Adrenal gland (tissue), 19 donors: ENCODE measurements at places on chromosomes 12 and 14. TPM values are rescaled to one million over a fixed set of nuclear protein-coding genes. Genes with fewer than 3 reads are reported as not detected.

DNA sequence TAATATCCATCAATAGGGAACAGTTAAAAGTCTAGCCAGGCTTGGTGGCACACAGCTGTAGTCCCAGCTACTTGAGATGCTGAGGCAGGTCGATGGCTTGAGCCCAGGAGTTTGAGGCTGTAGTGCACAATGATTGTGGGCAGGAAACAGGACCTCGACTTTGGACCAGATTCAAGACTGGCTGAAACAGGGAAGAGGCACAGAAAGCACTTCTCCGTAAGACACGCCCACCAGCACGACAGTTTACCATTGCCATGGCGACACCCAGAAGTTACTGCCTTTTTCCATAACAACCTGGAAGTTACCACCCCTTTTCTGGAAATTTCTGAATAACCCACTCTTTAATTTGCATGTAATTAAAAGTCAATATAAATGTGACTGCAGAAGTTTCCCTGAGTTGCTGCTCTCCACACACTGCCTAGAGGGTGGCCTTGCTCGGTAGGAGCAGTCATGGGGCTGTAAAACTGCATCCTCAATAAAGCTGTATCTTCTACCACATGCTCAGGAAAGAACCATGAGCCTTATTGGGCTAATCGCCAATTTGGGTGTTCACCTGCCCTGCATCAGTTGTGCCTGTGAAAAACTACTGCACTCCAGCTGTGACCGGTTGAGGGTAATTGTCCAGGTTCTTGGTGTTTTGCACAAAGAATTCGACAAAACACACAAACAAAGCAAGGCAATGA is 4.6 kb upstream of the LRRC23 start:
- DNase-seq: peak; percentile 44

BHLHE41 gene
- total RNA-seq: 22.2 TPM

HPD gene
- 4.7 TPM for total RNA-seq

- DNase-seq: peak; percentile 16
Measured at GRCh38 chr14:69291891-69292561, 32.1 kb downstream of the GALNT16 start.

GRCh38 chr12:1691123-1692007 is 495 bp downstream of the ADIPOR2 start:
- peak; percentile 43 for DNase-seq

DNA sequence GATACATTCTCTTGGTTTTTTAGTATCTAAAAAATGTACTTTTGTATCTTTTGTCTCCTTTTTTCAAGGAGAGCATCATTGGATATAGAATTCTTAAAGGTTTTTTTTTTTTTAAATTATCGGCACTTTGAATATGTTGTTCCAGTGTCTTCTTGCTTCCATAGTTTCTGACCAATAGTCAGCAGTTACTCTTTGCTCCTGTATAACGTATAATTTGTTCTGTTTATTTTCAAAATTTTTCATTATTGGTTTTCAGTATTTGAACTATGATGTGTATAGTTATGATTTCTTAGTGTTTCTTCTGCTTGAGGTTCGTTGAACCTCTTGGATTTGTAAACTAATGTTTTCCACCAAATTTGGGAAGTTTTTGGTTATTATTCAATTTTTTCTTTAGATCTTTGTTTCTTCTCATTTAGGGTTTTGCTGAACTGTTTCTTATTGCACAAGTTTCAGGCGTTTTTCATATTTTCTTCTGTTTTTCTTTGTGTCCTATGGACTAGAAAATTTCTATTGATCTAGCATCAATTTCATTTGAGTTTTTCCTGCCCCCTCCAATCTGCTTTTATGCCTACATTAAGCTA is 93.9 kb downstream of the PLBD1 start:
- DNase-seq: no peak

- DNase-seq: no peak
Measured at GRCh38 chr14:21575661-21576060, 4.2 kb downstream of the OR10G3 start.

DNA sequence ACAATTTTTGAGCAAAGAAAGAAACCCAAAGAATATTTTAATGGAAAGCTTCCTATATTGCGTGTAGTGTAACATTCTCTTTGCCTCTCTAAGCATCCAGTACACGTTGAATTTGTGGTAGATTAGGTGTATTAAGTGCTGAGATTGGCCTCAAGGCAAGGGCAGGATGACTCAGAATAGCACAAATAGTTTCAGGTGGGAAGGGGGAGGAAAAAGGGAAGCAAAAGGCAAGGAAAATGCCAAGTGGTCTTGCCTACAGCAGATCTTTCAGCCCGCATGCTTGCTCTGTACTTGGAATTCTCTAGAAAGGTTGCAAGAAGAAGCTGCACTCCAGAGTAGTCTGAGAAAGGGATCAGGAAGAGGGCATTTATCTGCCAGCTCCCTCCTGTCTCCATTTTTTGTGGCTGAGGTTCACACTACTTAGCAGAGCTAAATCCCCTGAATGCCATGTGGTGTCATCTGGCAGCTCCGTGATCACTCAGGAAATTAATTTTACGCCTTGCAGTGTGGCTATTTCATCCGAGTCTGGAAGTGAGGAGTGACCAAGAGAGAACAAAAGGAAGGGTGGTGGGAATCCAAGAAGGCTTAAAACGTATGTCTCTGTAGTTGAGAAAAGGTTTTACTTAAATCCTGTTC is 28.5 kb downstream of the CDKN1B start:
- no peak for DNase-seq

GRCh38 chr12:66775871-66776270 is 97.0 kb upstream of the GRIP1 start:
- no peak for DNase-seq

DNA sequence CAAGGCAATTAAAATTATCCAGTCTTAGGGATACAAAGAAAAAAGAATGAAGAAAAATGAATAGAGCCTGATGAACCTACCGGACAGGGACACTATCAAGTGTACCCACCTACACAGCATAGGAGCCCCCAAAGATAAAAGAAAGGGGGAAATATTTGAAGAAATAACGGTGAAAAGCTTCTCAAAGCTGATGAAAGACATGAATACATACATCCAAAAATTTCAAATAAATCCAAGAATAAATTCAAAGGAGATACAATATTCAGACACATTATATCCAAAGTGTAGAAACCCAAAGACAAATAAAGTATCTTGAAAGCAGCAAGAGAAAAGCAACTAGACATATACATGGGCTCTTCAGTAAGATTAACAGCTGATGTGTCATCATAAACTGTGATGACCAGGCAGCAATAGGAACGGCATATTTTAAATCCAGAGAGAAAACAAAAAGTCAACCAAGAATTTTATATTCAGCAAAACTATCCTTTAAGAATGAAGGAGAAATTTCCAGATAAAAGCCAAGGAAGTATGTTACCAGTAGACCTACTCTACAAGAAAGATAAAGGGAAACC is 56.0 kb downstream of the CDK17 start:
- DNase-seq: no peak

IGFBP6 gene
- total RNA-seq: 12.9 TPM

GRCh38 chr12:101855976-101856375 is 21.4 kb upstream of the DRAM1 start:
- no peak for DNase-seq

- DNase-seq: no peak
Measured at GRCh38 chr12:16282978-16283377, 5.5 kb upstream of the SLC15A5 start.

AMDHD1 gene
- 16.7 TPM for total RNA-seq

KRT82 gene
- total RNA-seq: not detected

CREBL2 gene
- 137 TPM for total RNA-seq
